NCI-H2081 treated with DMSO at 0.1 percent for 48 hours (cell line): ENCODE measurements at places on chromosomes 16 and 17.

GRCh38 chr17:27544350-27545131, 86.4 kb upstream of the LGALS9 start:
- no peak for DNase-seq

GRCh38 chr17:83078378-83079351, 744 bp upstream of the METRNL start:
- no peak for DNase-seq

- no peak for DNase-seq
Observed at GRCh38 chr16:86403541-86404163, 106.7 kb upstream of the FOXF1 start.

DNA sequence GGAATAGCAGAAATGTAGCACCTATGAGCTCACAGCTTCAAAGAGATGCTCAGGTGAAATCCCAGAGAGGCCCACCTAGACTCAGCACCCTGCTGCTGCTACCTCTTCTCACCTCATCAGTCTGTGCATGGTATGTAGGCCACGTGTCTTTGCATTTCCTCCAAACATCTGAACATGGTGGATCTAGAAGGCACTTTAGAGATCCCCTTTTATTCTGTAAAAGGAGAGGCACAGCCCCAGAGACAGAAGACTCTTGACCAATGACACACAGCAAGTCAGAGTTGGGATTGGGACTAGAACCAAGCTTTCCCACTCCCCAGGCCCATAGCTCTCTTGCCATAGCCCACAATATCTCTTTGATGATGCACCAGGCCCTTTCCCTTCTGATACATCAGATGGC, 19.4 kb upstream of the NKD1 start:
- no peak for DNase-seq

DNA sequence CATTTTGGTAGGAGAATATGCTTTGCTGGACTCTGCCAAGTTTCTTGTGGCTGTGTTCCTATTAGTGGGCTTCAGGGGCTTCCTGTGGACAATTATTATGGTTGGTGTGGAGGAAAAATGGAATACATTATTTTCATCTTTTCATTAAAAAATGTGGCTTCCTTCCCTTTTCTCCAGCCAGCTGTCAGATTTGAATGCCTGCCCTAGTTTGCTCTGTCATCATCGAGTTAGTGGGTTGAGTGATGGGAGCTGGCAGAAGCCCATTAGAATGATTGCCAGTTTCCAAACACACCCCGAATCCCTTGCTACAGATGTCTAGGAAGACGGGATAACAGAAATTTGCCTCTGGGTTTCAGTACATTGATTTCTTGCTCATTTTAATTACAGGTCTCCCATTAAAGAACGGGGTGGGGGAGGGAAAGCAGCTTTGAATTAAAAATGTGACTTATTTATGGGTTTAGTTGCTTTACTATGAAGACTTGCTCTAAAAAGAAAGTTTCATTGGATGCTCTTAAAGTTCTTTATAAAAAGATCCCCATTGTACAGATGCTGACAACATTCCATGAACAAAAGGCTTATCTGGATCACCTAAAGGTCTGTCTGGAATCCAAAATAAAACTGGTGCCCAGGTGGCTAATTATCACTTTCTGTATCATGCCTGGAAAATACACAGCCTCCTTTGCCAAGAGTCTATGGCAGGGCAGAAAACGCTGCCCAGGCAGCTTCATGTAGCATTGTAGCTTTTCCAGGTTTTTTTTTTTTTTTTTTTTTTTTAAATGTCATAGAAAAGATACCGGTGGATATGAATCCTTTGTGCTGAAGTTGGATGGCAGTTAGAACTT, 103.6 kb downstream of the PRKCA start:
- DNase-seq: peak; percentile 90

DNA sequence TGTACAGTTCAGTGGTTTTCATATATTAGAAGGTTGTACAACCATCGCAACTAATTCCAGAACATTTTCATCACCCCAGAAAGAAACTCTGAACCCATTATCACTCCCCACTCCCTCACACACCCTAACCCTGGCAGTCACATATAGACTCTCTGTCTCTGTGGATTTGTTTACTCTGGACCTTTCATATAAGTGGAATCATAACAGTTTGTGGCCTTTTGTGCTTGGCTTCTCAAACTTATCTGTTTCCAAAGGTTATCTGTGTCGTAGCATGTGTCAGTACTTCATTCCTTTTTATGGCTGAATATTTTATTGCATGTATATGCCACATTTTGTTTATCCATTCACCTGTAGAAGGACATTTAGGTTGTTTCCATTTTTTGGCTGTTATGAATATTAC, 12.4 kb downstream of the TENT4B start:
- DNase-seq: no peak

DNA sequence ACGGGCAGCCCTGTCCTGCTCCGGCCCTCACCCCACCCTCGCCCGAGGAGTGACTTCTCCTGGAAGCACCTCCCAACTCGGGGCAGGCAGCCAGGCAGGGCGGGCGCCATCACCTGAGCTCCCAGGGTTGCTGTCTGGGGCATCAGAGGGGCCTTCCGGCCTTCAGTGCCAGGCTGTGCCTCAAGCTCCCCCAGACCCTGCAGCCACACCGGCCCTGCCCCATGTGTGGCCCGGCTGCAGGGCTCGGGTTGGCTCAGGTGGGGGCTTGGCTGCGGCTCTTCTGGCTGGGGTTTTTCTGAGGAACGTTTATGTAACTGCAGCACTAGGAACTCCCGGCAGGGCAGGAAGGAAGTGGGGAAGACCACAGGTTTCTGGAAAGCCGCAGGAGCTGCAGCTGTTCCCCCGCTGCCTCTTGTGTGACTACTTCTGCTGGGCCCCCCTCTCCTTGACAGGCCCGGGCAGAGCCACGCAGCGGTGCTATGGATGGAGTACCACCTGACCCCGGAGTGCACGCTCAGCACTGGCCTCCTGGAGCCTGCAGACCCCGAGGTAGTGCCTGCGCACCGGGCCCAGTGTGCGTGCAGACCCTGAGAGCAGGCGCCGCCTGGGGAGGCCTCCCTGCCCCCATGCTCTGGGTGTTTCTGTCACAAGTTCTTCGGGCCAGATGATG, 45.6 kb downstream of the PRMT7 start:
- DNase-seq: no peak

- no peak for DNase-seq
Observed at GRCh38 chr16:88084881-88085280, 133.6 kb downstream of the BANP start.

DNA sequence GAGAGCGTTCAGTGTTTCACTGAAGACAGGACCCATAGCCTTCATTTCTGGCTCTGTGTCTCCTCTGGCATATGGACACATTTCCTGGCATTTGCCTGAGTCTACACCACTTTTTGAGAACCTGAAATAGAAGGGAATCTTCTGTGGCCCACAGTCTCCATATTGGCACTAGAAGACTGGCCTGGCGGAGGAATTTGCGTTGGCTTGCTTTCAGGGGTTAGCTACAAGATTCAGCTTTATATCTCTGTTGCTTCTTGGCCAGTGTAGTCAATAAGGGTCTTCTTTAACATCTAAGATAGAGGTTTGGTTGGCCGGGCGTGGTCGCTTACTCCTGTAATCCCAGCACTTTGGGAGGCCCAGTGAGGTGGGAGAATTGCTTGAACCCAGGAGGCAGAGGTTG, 12.8 kb upstream of the CLEC18C start:
- no peak for DNase-seq

- DNase-seq: no peak
Observed at GRCh38 chr16:983044-984030, 1.8 kb downstream of the SOX8 start.

DNA sequence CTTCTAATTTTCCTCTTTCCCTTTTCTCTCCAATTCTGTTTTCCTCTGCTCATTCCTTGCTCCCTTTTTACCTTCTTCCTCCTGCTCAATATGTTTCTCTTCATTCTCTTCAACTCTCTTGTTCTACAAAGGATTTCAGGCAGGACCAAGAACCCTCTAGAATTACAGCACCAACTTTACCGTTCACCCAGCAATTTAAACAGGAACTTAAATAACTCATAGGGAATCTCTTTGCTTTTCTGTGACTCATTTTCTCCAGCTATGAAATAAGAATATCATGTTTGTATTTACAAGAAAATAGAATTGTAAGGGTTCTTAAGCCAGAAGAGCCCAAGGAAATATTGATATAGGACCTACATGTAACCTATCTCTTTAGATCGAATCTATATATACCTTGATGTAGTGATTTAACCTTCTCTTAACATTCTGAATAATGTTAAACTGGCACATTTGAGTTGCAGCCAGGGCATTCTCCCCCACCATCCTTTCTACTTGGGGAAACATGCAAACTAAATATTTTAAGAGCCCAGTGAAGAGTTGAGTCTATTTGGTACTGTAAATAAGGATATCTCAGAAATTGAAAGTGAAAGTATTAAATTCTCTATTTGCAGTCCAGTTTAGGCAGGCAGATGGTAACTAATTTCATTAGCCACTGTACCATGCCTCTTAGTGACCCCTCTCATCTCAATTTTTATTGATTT, 137.0 kb downstream of the ANKFN1 start:
- DNase-seq: no peak

DNA sequence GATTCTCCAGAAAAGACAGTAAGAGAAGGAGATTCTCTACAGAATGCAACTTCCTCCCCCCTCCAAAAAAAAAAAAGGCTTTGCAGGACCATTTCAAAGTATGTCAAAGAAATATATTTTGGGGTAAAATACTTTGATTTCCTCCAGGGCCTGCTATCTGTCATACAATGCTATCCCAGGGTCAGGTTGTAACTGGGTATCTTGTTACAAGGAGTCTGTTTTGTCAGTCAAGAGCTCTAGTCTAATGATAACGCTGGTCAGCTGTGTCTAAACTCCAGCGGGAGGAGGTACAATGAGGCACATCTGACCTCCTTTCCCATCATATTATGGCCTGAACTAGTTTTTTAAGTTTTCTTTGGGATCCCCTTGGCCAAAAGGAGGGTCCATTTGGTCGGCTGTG, 408.4 kb upstream of the CDH5 start:
- DNase-seq: no peak

DNA sequence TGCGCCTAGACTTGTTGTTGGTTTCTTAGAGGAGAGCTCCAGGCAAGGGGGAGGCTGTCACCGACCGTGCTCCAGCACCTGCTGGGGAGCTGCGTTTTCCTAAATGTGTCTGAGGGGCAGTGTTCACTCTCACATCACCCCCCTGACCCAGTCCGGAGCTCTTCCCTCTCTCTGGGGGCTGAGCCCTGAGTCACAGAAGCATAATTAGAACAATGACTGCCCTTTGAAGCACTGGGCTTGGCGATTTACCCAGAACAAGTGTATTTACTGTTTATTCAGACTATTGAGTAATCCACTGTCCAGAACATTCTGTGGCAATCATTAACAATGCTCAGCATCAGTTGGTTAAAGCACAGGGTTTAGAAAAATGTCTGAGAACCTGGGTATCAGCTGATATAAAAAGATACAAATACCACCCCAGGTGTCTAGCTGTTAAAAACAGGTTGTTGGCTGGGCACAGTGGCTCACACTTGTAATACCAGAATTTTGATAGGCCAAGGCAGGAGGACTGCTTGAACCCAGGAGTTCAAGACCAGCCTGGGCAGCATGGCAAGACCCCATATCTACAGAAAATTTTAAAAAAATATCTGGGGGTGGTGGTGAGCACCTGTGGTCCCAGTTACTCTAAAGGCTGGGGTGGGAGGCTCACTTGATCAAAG, 8.1 kb downstream of the CES4A start:
- no peak for DNase-seq

GRCh38 chr17:5793157-5793556, 208.8 kb upstream of the NLRP1 start:
- DNase-seq: no peak

DNA sequence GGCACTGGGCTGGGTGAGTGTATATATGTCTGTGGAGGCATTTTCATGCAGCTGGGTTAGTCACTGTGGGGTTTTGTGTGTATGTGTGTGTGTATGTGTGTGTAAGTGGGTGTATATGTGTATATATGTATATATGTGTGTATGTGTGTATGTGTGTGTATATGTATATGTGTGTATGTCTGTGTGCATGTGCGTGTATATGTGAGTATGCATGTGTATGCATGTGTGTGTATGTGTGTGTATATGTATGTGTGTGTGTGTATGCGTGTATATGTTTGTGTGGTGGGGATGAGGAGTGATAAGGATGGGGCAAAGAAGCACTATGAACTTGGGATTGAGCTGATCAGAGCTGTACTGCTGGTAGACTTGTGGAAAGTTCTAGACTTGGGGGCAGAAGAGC, 29.0 kb upstream of the PLLP start:
- DNase-seq: no peak

- no peak for DNase-seq
Observed at GRCh38 chr17:34424814-34425491, 61.9 kb upstream of the CCL1 start.

DNA sequence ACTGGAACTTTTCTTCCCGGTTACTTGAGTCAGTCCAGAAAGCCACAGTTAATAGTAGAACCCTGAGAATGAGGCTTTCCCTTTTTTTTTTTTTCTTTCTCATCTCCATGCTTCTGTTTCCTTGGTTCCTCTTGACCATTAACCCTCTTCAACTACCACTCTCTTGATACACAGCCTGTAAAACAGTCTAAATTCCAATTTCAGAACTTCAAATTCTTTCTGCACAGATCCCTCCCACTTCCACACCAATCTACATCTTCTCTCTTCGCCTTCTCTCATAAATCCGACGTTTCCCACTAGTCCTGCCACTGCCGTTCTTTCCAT, 588 bp downstream of the METTL16 start:
- no peak for DNase-seq

DNA sequence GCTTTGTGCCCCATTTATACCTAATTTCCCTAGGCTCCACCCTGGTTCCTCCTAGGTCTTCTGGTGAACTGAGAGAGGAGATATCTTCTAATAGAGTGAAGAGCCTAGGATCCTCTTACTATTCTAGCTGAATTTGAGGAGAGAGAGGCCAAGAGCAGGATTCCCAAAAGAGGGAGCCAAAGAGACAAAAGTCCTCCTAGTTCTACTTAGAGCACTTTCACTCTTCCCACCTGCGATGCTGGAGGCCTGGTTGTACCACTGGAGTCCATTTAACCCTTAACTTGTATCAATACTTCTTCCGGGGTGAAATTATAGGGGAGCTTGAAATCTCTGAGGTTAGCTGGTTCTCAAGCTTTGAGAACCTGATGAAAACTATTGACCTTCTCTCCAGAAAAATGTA, 3.4 kb upstream of the SSH2 start:
- DNase-seq: no peak

- DNase-seq: no peak
Observed at GRCh38 chr17:77400445-77400870, 259.7 kb downstream of the SEC14L1 start.

GRCh38 chr17:42878123-42878880, 22.3 kb upstream of the G6PC1 start:
- DNase-seq: no peak

GRCh38 chr17:1541367-1541904, 21.2 kb downstream of the PITPNA start:
- no peak for DNase-seq

- no peak for DNase-seq
Observed at GRCh38 chr16:79331066-79331465, 269.5 kb downstream of the MAF start.

- DNase-seq: no peak
Observed at GRCh38 chr16:70753694-70754325, 47.1 kb downstream of the VAC14 start.

- DNase-seq: no peak
Observed at GRCh38 chr17:71055128-71055527, 885.8 kb downstream of the KCNJ2 start.

GRCh38 chr17:76198702-76199101, 41.6 kb downstream of the RNF157 start:
- no peak for DNase-seq

GRCh38 chr17:38428112-38428642, at the start of gene ARHGAP23:
TSS of gene ARHGAP23 (plus strand) at chr17:38428464. CDS start at chr17:38428486, 22 bp downstream.
- no peak for DNase-seq
